ENCODE measurements at places on chromosomes 11 and 22.

DNA sequence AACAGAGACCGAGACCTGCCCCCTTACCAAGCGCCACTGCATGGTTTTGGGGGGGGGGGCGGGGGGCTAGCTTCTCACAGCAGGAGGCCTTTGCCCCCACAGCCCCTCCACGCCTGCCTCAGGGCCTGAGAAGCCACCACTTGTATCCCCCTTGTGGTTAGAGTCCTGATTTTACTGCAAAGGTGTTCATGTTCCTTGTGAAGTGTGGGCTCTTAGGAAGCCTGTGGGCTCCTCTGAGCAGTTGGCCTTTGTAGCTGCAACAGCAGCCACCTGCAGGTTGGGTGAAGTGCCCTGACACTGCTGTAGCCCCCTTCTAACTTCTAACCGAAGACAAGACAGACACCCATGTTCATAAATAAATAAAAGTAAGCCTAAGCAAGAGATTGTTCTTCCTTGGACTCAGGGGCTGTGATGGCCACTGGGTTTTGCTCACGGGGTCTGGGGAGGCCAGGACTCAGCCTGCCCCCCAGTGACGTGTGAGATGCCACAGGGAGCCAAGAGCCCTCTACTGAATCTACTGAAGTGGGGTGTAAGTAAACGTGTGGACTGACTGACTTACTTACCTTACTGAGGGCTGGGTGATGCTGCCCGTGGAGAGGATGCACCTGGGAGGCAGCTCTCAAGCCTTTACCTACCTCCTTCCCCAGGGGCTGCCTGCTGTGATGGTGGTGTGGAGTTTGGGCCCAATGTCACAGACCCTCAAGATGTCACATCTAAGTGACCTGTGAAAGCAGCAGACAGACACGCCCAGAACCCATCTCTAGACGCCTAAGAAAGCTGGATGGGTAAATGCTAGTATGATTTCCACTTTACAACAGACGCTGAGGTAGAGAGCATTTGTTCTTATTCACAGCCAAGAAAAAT, 25.8 kb downstream of the USP35 start:
- DNase-seq: no peak

DNA sequence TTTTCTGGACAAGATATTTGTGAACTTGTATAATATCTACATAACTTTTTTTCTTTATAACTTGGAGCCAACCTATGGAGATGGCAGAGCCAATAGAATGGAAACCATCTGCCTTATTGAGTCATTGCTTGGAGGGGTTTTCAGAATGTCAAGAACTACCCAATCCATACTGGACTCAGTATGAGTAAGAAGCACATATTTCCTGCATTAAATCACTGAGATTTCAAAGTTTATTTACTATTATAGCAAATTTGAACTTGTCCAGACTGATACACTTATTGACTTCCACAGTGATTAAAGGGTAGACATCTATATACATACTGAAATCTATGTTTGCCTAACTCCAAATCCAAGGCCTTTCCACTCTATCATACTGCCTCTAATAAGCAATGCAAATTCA, 704.0 kb downstream of the KCNA4 start:
- no peak for DNase-seq

DNA sequence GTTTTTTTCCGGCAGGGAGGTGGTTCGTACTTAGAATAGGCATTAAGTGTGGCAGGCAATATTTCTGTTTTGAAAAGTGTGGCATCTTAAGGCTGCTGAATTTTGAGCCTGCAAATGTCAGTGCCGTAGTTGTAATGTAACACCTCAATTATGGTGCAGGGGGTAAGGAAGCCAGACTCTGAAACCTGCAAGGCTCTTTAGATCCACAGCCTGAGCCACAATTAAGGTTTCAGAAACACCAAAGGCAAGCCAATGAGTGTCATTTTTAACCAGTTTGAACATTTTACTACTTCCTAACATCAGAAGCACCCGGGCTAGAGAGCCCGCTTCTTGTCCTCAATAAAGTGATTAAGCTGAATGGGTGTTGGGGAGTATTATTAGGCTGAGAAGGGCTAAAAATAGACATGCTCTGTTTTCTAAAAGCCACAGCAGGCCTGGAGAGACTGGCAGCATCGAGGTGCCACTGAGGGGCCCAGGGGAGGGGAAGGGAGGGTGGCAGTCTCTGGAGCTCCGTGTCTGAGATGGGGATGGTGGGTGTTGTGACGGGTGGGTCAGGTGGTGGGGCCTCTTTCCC, 113.4 kb downstream of the ZBTB16 start:
- no peak for DNase-seq

DNA sequence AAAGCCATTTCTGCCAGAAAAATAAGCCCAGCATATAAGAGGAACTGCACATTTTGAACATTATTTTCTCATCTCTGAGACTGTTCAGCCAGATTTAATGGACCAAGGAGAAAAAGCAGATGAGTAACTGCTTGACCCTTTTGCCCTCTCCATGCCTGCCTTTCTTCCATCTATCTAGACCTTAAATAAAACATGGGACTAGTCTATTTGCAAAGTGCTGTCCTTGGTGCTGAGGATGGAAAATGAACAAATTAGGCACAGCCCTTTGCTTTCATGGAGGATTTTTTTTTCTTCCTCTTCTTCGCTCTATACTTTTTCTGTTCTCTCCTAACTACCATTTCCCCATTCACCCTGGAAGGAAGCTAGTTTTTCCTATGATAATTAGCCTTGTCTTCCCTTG, 361.3 kb downstream of the GRM5 start:
- no peak for DNase-seq

GRCh38 chr11:131201674-131202073, 168.7 kb upstream of the NTM start:
- no peak for DNase-seq

- DNase-seq: no peak
Observed at GRCh38 chr11:15769203-15769602, 587.1 kb downstream of the SOX6 start.

DNA sequence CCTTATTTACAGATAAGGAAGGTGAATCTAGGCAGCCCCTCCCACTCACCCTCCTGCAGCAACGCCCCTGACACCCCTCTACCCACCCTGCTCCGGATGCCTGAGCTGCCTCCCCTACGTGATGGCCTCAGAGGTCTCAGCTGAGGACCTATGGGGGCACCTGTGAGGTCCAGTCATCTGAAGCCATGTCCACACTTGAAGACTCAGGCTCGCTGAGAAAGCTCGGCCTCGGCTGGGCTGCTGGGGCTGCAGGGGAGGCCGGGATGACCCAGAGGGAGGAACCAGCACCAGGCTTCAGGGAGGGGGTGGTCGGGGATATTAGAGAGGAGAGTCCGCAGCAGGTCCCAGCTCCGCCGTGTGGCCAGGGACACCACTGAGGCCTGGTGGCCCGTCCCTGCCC, 92.8 kb downstream of the BRD1 start:
- no peak for DNase-seq

DNA sequence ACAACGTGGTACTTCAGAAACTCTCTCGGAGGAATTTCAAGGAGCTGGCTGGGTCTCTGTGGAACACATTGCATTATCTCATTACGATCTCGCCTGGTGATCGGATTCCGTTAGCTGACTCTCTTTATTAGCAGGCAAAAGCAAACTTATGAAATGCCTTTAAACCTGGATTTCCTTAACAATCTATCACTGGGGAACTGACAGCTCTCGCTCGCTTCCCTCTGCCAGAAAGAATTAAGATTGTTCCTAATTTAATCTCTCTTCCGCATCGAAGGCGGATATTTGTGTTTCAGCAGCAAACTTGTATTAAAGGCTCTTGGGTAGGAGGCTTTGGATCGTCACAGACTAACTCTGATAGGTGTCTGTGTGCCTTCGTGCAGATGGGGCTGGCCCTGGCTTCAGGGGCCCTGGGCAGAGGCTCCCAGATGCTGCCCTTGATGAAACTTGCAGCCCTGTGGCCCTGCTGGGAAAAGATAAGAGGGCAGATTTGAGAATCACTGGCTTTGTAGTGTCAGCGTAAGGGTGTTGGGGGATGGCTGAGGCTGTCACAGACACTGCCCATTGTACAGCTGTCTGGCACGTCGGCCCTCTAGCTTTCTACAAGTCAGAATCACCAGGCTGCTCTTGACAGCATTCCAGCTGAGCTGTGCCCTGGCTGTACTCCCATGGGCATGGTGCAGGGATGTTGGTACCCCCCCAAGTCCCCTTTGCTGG, 162.2 kb upstream of the NECTIN1 start:
- DNase-seq: no peak

- DNase-seq: no peak
Observed at GRCh38 chr11:5992604-5993251, 5.9 kb upstream of the OR52L1 start.

DNA sequence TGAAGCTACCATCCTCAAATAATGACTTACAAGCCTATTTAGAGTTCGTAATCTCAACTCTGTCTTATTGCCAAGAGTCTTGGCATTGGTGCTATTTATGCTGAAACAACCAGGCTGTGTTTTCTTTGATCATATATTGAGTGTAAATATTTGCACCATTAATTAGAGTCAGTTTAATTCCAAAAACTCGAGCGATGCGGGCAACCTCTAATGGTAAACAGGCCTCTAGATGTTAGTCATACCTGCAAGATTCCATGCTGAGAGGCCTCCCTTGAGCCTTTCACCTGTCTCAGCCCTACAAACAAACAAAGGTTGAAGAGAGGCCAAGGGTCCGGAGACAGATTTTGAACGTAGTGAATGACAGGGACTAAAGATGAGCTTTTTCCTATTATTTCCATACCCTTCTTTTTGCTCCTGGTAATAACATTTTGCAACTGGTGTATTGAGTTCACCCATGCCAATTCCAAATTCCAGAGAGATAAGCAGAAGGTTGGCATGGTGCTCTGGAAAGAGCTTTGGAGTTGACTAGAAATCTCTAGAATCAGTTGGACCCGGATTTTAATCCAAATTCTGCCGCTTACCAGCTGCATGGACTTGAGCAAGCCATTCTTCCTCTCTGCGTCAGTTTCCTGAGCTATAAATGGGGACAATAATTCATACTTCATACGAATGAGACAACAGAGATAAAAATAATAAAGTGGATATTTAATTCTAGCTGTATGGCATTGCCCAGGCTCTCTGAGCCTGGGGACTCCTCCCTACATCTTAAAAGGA, 99.1 kb upstream of the ANO1 start:
- no peak for DNase-seq

- DNase-seq: no peak
Observed at GRCh38 chr22:42909363-42910058, 52.4 kb upstream of the ARFGAP3 start.

DNA sequence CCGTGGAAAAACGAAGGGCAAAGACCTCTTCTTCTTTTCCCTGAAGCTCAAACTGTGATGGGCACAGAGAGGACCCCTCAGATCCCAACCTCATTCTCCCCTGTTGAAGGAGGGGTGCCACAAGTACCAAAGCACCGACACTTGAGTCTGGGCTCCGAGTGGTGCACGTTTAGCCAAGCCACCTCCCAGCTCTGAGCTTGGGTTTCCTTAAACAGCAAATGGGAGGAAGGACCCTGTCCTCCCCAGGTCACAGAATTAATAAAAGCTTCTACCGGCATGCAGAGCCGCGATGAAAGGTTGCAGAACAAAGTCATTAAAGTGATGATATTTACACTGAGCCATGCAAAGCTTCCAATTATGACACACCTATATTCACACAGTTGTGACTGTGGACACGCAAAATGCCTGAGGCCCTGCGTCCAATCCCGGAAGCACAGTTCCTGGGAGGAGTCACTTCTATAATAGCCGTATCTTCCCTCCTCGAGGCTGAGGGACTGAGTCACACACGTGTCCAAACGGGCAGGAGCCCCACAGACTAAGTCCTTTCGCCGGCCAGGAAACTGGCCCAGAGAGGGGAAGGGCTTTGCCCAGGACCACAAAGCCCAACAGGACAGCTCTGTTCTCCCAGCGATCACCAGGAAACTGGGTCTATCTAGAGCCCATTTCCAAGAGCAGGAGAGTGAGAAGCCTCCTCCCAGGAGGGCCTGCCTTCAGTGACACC, 922 bp upstream of the CSNK1E start:
- no peak for DNase-seq

- no peak for DNase-seq
Observed at GRCh38 chr11:62399172-62399877, 19.5 kb upstream of the SCGB1A1 start.

GRCh38 chr22:26800858-26801257, 143.5 kb downstream of the MIAT start:
- no peak for DNase-seq

- DNase-seq: no peak
Observed at GRCh38 chr11:36453678-36454077, 56.4 kb downstream of the TRAF6 start.

DNA sequence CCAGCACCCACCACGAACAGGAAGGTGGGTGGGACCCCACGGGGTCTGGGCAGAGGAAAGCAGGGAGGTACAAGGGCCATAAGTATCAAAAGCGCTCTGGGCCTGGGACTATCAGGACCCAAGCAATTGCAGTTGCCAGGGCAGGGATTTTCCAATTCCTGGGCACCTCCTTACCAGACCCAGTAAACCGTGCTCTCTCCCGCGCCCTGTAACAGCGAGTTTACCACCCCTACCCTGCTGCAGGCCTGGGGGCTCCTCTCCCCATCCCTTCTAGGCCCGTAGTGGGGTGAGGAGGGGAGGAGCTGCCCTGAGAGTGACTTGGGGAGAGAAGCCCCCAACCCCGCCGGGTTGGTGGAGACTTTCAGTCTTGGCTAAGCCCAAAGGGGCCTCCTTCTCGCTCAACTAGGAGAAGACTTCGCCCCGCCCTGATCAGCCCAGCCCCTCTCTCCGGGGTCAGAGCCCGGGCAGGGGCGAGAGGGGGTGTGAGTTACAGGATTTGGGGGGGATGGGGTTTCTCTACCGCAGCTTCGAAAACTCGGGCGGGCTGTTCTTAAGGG, 5.4 kb downstream of the PAX6 start:
- DNase-seq: no peak

GRCh38 chr11:134763030-134763388, 351.0 kb upstream of the B3GAT1 start:
- no peak for DNase-seq

DNA sequence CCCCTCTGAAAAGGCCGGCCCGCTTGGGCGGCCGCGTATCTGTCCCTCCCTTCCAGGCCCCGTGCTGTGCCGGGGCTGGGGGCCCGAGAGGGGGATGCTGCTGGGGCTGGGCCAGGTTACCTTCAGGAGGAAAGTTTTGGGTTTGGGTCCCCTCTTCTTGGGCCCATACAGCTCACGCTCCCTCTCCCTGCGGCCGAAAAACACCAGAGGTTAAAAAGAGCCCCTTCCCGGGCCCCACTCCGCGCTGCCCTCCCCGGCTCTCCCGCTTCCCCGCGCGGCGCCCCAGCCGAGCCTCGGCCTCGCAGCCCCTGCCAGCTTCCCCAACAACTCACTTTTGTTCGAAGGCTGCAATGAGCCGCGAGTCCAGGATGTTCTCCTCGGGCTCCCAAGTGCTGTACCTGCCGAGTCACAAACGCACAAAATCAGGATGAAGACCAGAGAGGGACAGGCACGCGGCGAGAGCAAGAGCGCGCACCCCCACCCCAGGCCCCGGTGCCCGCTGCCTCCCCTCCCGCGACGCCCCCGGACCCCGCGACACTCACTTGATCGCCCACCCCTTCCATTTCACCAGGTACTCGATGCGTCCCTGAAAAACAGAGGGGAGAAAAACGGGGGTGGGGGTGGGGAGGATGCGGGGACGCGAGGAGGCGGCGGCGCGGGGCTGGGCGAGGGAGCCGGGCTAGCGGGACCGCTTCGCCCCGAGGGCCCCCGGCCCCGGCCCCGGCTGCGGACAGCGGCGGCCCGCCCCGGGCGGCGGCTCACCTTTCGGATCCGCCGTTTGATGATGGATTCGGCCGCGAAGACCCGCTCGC, 450 bp downstream of the CBX6 start:
- peak; percentile 50 for DNase-seq

- no peak for DNase-seq
Observed at GRCh38 chr22:50278956-50279619, 8.9 kb upstream of the MAPK11 start.

GRCh38 chr22:38017272-38017920, 33.0 kb upstream of the SOX10 start:
- no peak for DNase-seq

Measured in activated naive CD4-positive, alpha-beta T cell treated with anti-CD3 and anti-CD28 coated beads, Interleukin-2, amount 50 U/mL, for 16 hours (primary cell).